Neural cell (in vitro differentiated cells): ENCODE measurements at places on chromosomes 16 and 17. TPM values are rescaled to one million over a fixed set of nuclear protein-coding genes. Genes with fewer than 3 reads are reported as not detected.

The KRT12 gene
- polyA plus RNA-seq, result not detected in 2 replicates

The ABCC11 gene
- polyA plus RNA-seq, result 0.14 and 1.5 TPM in 2 replicates

The KCNAB3 gene
- 5.6 and 7.6 TPM in 2 replicates for polyA plus RNA-seq

The PRR14 gene
- 23.3 and 31.2 TPM in 2 replicates for polyA plus RNA-seq

The FA2H gene
- polyA plus RNA-seq, result not detected in 2 replicates

The MT1M gene
- polyA plus RNA-seq, result not detected in 2 replicates

The SECTM1 gene
- not detected in 2 replicates for polyA plus RNA-seq

The TBC1D26 gene
- polyA plus RNA-seq, result 4.1 and 7.5 TPM in 2 replicates

The CD300H gene
- polyA plus RNA-seq, result not detected in 2 replicates

The KRTAP16-1 gene
- not detected in 2 replicates for polyA plus RNA-seq

The OGFOD1 gene
- polyA plus RNA-seq, result 35.6 and 36.3 TPM in 2 replicates

The CRLF3 gene
- polyA plus RNA-seq, result 6.7 and 8.3 TPM in 2 replicates

The MMP25 gene
- polyA plus RNA-seq, result not detected in 2 replicates

The ATP1B2 gene
- polyA plus RNA-seq, result 3.2 and 4.2 TPM in 2 replicates

The BOLA2B gene
- 394 and 487 TPM in 2 replicates for polyA plus RNA-seq

The CCL8 gene
- not detected in 2 replicates for polyA plus RNA-seq

The SPAG7 gene
- polyA plus RNA-seq, result 66.4 and 67.7 TPM in 2 replicates

The CTF1 gene
- polyA plus RNA-seq, result not detected in 2 replicates

The STAT5B gene
- 47.4 and 54.9 TPM in 2 replicates for polyA plus RNA-seq

The HP gene
- not detected in 2 replicates for polyA plus RNA-seq

The TAT gene
- polyA plus RNA-seq, result 0.14 TPM in 1 of 2 replicates, not detected in the other

The LITAFD gene
- polyA plus RNA-seq, result not detected in 2 replicates

The DOK4 gene
- 214 and 250 TPM in 2 replicates for polyA plus RNA-seq

The ALOX15 gene
- 0.12 and 0.16 TPM in 2 replicates for polyA plus RNA-seq

The TTYH2 gene
- polyA plus RNA-seq, result 0.40 and 2.5 TPM in 2 replicates

The SLFN11 gene
- not detected in 2 replicates for polyA plus RNA-seq

The KCNJ18 gene
- not detected in 2 replicates for polyA plus RNA-seq

The ODF4 gene
- not detected in 2 replicates for polyA plus RNA-seq

The SYNGR3 gene
- polyA plus RNA-seq, result 61.0 and 71.9 TPM in 2 replicates

The SLC13A2 gene
- not detected in 2 replicates for polyA plus RNA-seq

The EXOC3L1 gene
- 0.43 and 0.96 TPM in 2 replicates for polyA plus RNA-seq

The MYH1 gene
- polyA plus RNA-seq, result not detected in 2 replicates

The FAM222B gene
- 1.9 and 6.4 TPM in 2 replicates for polyA plus RNA-seq

The ABCA3 gene
- polyA plus RNA-seq, result 30.7 and 34.1 TPM in 2 replicates

The KIF2B gene
- not detected in 2 replicates for polyA plus RNA-seq

The NAE1 gene
- 209 and 227 TPM in 2 replicates for polyA plus RNA-seq

The RNF112 gene
- 33.3 and 34.7 TPM in 2 replicates for polyA plus RNA-seq

The SLC2A4 gene
- not detected in 2 replicates for polyA plus RNA-seq

The NUBP1 gene
- polyA plus RNA-seq, result 19.7 and 33.3 TPM in 2 replicates

The TNFRSF13B gene
- not detected in 2 replicates for polyA plus RNA-seq

The CDT1 gene
- 1.0 and 5.2 TPM in 2 replicates for polyA plus RNA-seq

The SLC38A8 gene
- not detected in 2 replicates for polyA plus RNA-seq

The TERB1 gene
- polyA plus RNA-seq, result 0.38 TPM in 1 of 2 replicates, not detected in the other

The DCTPP1 gene
- 47.3 and 60.4 TPM in 2 replicates for polyA plus RNA-seq

The RAMP2 gene
- 0.96 and 2.1 TPM in 2 replicates for polyA plus RNA-seq

The CCDC200 gene
- not detected in 2 replicates for polyA plus RNA-seq

The CCDC40 gene
- 5.5 and 15.0 TPM in 2 replicates for polyA plus RNA-seq

The OR4D2 gene
- polyA plus RNA-seq, result not detected in 2 replicates

The SDK2 gene
- polyA plus RNA-seq, result 0.73 and 2.2 TPM in 2 replicates

The TP53TG3F gene
- not detected in 2 replicates for polyA plus RNA-seq

The KRT39 gene
- polyA plus RNA-seq, result not detected in 2 replicates

The SMIM22 gene
- not detected in 2 replicates for polyA plus RNA-seq

The C1QBP gene
- polyA plus RNA-seq, result 222 and 247 TPM in 2 replicates

The YBX2 gene
- 1.8 and 2.1 TPM in 2 replicates for polyA plus RNA-seq

The ACE gene
- 1.5 and 2.1 TPM in 2 replicates for polyA plus RNA-seq

The BRIP1 gene
- 0.42 and 0.47 TPM in 2 replicates for polyA plus RNA-seq

The RHBDL3 gene
- polyA plus RNA-seq, result 0.25 and 0.50 TPM in 2 replicates
